Hematopoietic multipotent progenitor cell treated with erythropoietin and hydrocortisone succinate and interleukin-3 and kit ligand, for 17 days (in vitro differentiated cells): ENCODE measurements at places on chromosomes 4 and X.

- DNase-seq = no peak
These were observed 615.8 kb downstream of the TRAM1L1 start for GRCh38 chr4:116469582-116469981.

DNA sequence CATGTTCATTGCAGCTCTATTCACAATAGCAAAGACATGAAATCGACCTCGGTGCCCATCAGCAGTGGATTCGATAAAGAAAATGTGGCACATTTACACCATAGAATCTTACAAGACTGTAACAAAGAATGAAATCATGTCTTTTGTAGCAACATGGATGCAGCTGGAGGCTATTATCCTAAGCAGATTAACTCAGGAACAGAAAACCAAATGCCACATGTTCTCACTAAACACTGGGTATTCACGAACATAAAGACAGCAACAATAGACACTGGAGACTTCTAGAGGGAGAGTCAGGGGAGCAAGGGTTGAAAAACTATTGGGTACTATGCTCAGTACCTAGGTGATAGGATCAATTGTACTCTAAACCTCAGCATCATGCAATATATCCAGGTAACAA is 180.5 kb downstream of the PPP1R2C start:
- no peak for DNase-seq

DNA sequence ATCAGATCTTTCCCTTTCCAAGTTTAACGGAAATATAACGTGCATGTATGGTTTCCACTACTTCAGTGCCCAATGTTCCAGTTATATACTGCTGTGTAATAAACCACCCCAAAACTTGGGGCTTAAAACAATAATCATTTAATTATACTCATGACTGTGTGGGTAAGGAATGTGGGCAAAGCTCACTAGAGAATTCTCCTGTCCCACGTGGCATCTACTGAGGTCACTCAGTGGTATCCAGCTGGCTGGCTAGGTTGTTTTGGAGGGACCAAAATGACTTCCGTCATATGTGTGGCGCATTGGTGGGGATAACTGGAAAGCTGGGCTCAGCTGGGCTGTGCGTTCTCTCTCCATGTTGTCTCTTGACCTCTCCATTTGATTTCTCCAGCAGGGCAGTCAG is 18.5 kb downstream of the ZCCHC18 start:
- DNase-seq = no peak

DNA sequence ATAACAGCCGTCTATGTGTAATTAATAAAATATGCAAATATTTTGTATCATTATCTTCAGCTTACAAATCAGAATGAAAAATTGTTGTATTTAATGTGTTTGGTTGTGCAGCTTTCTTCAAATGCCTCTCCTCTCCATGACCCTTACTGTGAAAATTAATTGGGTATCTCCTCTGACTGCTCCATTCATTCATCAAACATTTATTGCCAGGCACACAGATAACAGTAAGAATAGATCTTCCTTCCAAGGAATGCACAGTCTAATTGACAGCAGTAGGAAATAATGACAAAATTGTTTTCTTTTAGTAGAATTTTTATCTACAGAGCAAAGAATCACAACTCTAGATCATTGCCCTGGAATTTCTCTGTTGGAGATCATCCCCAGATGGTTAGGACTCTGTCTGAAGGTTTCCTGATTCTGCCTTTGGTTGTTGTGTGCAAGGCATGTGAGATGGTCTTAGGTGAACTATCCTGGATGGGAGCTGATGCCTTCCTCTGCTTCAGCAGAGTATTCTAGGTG is 395.0 kb upstream of the FAT1 start:
- no peak for DNase-seq

DNA sequence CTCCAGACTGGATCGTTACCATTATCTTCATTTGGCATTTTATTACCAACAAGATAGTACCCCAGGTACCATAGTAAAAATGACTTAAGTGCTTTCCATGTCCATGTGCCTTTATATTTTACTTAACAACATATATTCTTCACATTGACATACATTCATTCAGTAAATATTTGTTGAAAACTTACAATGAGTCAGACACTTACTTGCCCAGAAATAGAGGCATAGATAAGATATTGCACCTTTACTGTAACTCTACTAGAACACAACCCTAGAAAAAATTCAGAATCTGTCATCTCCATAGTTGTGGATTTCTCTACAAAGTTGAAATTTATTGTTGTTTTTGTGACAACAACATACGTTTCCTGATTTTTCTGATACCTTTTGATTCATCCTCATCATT is 640.6 kb downstream of the RPA4 start:
- DNase-seq = no peak

DNA sequence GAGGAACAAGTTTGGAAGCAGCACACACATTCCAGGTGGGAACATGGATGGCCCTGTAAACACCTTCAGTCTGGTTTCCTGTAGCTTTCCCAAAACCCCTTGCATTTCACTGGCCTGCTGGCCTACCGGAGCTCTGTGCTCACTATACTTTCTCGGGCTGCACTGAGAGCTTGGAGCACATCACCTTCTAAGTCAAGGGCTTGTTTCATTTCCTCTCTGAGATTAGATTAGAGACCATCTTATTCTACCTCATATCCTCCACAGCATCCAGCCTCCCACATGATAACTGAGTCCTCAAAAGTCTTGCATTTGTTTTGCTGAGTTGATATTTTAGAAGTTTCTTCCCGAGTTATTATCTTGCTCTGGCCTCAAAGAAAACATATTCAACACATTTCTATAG is 147.7 kb downstream of the RASL11B start:
- no peak for DNase-seq

DNA sequence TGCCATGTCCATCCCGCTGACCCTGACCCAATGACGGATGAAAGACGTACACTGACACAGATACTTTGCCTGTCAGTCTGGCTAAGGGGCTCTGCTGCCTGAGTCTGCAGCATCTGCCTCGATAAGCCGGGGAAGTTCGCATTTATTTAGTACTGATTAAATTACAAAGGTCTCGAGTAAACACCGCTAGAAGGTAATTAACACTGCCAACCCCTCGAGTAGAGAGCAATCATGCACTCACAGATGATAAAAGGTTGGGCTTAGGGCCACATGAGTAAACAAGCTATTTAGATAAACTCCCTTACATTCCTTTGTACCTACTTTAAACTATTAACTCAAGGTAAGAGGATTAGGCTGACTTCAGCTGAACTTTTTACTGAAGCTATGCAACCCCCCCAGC is 16.0 kb upstream of the RBMXL3 start:
- no peak for DNase-seq

GRCh38 chr4:128305942-128306341 is 18.3 kb upstream of the PGRMC2 start:
- DNase-seq = peak; percentile 65

DNA sequence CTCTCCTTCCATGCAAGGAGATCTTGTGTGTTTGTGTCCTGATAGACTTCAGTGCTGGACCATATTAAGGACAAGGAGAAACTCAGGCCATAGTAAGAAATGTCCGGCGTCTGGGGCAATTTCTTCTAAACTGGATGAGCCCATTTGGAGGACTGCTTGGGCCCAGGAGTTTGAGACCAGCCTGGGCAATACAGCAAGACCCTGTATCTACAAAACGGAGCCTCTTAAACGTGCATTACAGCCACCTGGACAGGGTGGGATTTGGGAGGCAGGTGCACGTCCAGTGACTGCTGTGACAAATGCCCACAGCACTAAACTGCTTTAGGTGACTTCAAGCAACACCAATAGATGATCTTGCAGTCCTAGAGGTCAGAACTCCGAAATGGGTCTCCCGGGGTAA is 311.9 kb downstream of the DHRSX start:
- DNase-seq = no peak

GRCh38 chr4:67785528-67785927 is 31.3 kb upstream of the GNRHR start:
- DNase-seq = no peak

- DNase-seq = no peak
These were observed 278.6 kb downstream of the ADGRA3 start for GRCh38 chr4:22237155-22237751.

- no peak for DNase-seq
These were observed 1032.7 kb downstream of the ADGRL3 start for GRCh38 chr4:62232814-62233213.

GRCh38 chrX:64894454-64895038 is 81.7 kb downstream of the ZC4H2 start:
- no peak for DNase-seq

DNA sequence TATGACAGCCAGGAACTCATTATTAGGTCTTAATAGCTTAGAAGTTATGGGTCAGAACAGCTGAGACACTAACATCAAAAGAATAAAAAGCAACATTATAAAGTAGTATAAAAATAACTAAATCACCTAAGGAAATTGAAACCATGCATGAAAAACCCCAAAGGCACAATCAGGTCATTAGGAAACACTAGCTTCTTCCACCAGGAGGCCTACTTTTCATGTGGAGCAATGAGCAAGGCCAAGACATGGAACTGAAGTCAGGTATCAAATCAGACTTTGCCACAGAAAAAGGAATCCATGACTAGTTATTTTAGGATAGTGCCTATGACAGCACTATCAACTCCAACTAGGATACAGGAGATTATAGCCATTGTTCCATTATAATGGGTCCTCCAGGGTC is 7.9 kb downstream of the HUWE1 start:
- DNase-seq = peak; percentile 20

DNA sequence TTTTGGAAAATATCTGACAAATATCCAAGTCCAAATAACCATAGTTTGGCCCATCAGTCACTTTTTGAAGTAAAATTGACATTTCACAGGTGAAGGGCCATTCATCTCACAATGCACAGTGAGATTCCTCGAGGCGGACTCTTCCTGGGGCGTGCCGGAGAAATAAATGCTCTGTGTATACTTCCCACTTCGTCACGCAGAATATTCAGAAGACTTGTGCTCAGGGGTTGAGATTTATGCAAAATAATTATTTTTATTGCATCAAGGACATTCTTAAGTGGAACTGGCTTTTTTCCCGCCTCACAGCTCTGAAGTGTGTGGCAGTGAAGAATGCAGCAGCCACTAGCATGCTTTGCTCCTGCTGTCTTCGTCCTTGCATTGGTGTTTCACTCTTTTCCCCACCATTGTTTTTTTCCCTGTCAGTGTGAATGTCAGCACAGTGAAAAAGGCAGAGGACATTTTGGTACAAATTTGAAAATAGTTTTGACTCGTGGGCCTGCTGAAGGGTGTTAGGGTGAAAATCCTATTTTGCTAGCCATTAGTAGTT is 70.6 kb downstream of the FAM193A start:
- DNase-seq = no peak

DNA sequence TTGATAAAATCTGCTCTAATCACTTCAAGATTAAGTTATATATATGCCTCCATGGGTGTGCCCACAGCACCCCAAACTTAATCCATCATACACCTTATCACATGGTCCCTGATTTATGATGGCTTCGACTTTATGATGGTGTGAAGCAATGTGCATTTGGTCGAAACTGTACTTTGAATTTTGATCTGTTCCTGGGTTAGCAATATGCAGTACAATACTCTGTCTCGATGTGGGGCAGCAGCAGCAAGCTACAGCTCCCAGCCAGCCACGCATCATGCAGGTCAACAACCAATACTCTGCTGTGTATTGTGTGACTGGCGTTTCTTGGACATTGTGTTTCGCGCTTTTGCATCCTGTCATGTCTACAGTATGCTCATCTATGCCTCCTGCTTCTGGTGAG is 62.6 kb downstream of the MCUB start:
- DNase-seq = no peak

DNA sequence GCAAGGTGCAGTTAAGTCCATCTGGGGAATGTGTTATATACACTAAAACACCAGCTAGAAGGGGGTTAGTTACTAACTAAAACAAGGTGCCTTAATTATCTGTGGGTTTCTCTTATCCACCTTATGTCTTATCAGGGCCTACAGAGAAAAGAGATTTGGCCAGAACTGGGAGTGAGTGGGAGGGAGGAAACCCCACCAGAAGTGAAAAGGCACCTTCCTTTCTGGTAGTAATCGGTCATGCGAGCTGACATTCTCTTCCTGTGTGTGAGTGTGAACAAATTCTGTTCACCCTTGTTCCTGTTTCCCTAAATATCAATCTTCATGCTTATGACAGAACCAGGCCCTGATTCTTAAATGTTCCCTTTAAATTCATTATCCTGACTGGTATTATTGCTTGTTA is 43.5 kb downstream of the SRPX2 start:
- no peak for DNase-seq

GRCh38 chr4:4332529-4332928 is 42.5 kb downstream of the ZBTB49 start:
- DNase-seq = no peak

GRCh38 chr4:137678796-137679195 is 146.5 kb upstream of the PCDH18 start:
- no peak for DNase-seq

GRCh38 chr4:90181644-90182043 is 54.5 kb downstream of the CCSER1 start:
- DNase-seq = no peak

DNA sequence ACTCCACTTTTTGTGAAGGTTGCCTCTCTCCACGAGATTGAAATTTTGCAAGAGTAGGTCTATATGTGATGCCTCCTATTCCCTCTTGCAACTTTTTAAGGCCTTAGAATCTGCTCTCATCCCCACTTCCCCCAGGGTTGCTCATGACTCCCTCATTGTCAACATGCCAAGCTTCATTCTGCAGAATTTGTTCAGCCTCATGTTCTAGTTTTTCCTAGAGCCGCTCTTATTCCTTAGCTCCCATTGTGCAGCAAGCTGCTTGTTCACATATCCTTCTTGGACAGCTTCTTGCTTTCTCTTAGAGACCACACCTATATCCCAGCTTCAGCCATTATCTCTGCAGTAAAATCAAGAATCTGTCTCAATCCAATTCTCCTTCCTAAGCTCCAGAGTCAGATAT is 82.4 kb downstream of the CNGA2 start:
- DNase-seq = no peak

- DNase-seq = no peak
These were observed 157.2 kb downstream of the LDB2 start for GRCh38 chr4:16741287-16741686.

DNA sequence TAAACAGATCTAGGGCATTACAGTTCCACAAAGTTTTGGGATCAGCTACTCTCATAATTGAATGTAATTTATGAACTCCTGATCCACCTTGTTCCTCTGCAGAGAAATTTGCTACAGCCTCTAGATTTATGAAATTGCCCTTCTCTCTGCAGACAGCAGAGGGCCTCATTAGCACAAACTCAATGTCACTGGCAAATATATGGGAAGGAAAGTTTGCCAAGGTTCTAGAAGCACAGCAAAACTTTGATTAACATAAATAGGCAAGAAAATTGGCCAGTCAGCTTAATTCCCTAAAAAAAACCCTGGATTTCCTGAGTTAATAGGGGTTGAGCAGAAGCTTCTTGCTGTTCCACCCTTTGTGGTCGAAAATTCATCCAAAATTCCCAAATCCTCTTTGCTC is 31.5 kb downstream of the PRPS1 start:
- peak; percentile 40 for DNase-seq

- DNase-seq = no peak
These were observed 39.8 kb upstream of the TMEM131L start for GRCh38 chr4:153426207-153426885.

DNA sequence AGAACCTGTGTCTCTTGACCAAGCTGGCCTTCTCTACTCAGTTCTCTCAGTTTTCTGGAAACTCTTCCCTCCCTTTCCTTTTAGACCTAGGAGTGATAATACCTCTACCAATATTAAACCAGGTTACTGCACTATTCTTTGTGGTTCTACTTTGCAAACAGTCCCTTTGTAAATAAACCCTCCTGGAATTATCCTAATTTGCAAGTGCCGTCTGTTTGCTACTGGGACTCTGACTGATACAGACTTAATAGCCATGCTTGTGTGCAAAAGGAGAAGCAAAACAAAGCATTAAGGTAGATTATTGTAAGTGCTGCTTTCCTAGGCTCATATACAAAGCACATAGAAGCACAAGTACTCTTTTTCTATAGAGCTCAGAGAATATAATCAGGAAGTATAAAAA is 507.0 kb downstream of the INPP4B start:
- DNase-seq = no peak

- no peak for DNase-seq
These were observed 404.5 kb downstream of the GBA3 start for GRCh38 chr4:23097251-23097650.
